ENCODE measurements at places on chromosomes 13 and 19. TPM values are rescaled to one million over a fixed set of nuclear protein-coding genes. Genes with fewer than 3 reads are reported as not detected.

PGLYRP1 gene
- not detected for total RNA-seq

GRCh38 chr13:63124863-63125262, 1709.2 kb upstream of the PCDH20 start:
- peaks cover 3% of the 10 kb centered on the region for H3K27me3 ChIP-seq
- DNase-seq, result no peak
- H3K27ac ChIP-seq, result no peak overlapping the region
- H3K4me3 ChIP-seq, result no peak overlapping the region

- H3K27me3 ChIP-seq, result no peaks in the 10 kb centered on the region
- no peaks in the 10 kb centered on the region for H3K36me3 ChIP-seq
- no peak for DNase-seq
- H3K4me3 ChIP-seq, result no peak overlapping the region
- H3K4me1 ChIP-seq, result no peaks in the 10 kb centered on the region
Observed at GRCh38 chr13:30708541-30708940, 26.8 kb upstream of the ALOX5AP start.

FBXO27 gene
- total RNA-seq, result 9.5 TPM

ZNF93 gene
- total RNA-seq, result 28.2 TPM

GRCh38 chr13:31053091-31053490, 108.6 kb downstream of the HSPH1 start:
- H3K4me1 ChIP-seq, result peaks cover 13% of the 10 kb centered on the region
- no peaks in the 10 kb centered on the region for H3K27me3 ChIP-seq
- H3K4me3 ChIP-seq, result no peak overlapping the region
- no peak overlapping the region for H3K27ac ChIP-seq
- DNase-seq, result no peak
- no peaks in the 10 kb centered on the region for H3K36me3 ChIP-seq

- no peak overlapping the region for H3K27ac ChIP-seq
- peaks cover 31% of the 10 kb centered on the region for H3K36me3 ChIP-seq
- H3K4me3 ChIP-seq, result no peak overlapping the region
- DNase-seq, result no peak
Observed at GRCh38 chr19:47670736-47671135, 42.5 kb upstream of the EHD2 start.

All from mesothelial cell of epicardium (in vitro differentiated cells).